ENCODE measurements at places on chromosomes 4 and X. TPM values are rescaled to one million over a fixed set of nuclear protein-coding genes. Genes with fewer than 3 reads are reported as not detected.

Gene PSAPL1
- total RNA-seq, result not detected

Gene TCEAL7
- 37.0 TPM for total RNA-seq

Gene EVC
- total RNA-seq, result 54.4 TPM

Gene DGKK
- not detected for total RNA-seq

DNA sequence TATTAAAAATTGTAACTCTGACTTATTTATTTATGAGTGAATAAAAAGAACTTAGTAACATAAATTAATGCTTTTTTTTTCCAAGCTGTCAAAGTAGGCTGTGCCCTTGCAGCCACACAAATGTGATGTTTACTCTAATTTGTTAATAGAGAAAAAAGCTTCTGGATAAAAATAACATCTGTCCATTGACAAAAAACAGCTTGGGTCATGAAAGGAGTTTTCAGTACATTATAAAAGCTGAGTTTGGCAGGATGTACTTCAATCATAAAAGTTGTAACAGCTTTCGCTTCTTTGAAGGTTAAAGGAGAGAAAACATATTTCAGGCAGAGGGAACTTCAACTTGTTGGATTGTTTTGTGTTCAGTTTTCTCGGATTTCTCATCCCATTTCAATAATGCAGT lies 105.6 kb downstream of the SLC4A4 start:
- no peak for DNase-seq

- DNase-seq, result no peak
Observed at GRCh38 chr4:131159261-131159660, 1989.8 kb upstream of the PCDH10 start.

- DNase-seq, result peak; percentile 1
Observed at GRCh38 chrX:97021680-97022079, 138.0 kb downstream of the RPA4 start.
